ENCODE measurements at places on chromosomes 2 and 18.

DNA sequence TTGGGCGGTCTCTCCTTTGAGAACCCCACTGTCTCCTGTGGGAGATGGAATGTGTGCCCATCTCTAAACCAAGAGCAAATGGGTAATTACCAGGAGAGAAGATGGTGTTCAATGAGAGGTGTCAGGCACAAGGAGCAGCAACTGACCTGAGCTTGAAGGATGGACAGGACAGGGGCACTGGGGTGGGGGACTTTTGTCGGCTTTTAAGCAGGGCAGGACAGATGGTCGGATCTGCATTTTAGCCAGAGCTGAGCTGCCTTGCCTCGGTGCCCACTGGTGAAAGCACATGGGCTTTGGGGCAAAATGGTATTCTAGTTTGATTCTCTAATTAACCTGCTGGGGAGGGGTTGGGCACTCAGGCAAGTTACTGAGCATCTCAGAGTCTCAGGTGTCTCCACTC lies 98.0 kb downstream of the INHBB start:
- DNase-seq = no peak

- DNase-seq = no peak
These were observed 40.5 kb downstream of the INO80C start for GRCh38 chr18:35457140-35457704.

GRCh38 chr2:43333101-43333655 lies 106.8 kb upstream of the ZFP36L2 start:
- no peak for DNase-seq

- no peak for DNase-seq
These were observed 1530.9 kb upstream of the LRRTM1 start for GRCh38 chr2:81835321-81836000.

DNA sequence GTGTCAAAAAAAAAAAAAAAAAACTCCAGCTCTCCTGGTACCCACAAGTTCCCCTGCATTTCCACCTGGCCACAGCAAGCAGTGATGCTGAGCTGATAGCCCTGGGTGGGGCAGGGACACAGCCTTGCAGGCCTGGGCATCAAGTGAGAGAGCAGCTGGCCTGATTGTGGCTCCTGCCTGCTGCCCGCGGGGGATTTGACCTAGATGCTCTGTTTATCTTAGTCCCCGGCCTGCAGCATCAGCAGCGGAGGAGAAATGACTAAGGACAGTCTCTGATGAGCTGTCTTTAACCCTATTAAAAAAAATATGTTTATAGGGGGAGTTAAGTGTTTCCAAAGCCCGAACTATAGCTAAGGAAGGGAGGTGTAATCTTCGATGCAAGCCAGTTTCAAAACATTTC lies 102.6 kb downstream of the MTCL1 start:
- DNase-seq = no peak

- no peak for DNase-seq
These were observed 756.0 kb upstream of the ACVR2A start for GRCh38 chr2:147088871-147089270.

- DNase-seq = peak; percentile 54
These were observed 4.4 kb downstream of the C2orf92 start for GRCh38 chr2:97673915-97674283.

- DNase-seq = no peak
These were observed 374.3 kb upstream of the MC4R start for GRCh38 chr18:60746919-60747318.

- no peak for DNase-seq
These were observed 38.3 kb upstream of the RAPGEF4 start for GRCh38 chr2:172697296-172697695.

GRCh38 chr2:3043726-3044125 lies 333.9 kb downstream of the EIPR1 start:
- DNase-seq = no peak

- no peak for DNase-seq
These were observed 304.0 kb upstream of the MYT1L start for GRCh38 chr2:2635025-2635528.

- peak; percentile 51 for DNase-seq
These were observed 678.4 kb downstream of the ERBB4 start for GRCh38 chr2:211860224-211860623.

DNA sequence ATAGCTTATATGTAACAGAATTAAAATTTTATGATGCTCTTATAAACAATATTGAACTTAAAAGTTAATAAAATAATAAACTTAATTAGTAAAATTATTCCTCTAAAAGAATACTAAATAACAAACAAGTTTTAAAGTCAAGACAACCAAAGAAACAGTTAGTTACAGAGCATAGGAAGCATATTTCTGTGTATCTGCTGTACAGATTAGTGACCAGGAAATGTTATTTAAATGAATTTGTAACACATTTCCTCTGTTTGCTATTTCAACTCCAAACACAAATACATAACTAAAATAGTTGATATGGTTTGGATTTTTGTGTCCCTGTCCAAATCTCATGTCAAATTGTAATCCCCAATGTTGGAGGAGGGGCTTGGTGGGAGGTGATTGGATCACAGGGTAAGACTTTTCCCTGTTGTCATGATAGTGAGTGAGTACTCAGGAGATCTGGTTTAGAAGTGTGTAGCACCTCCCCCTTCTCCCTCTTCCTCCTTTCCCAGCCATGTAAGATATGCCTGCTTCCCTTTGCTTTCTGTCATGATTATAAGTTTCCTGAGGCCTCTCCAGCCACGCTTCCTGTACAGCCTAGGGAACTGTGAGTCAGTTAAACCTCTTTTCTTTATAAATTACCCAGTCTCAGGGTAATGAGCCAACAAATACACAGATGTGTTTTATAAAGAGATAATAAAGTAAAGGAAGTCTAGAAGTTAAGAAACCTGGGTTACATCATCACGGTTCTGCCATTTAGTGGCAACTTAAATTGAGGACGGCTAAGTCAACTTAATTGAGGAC lies 51.8 kb downstream of the ROCK2 start:
- no peak for DNase-seq

GRCh38 chr2:69645031-69645431 lies 1.5 kb upstream of the AAK1 start:
- no peak for DNase-seq

DNA sequence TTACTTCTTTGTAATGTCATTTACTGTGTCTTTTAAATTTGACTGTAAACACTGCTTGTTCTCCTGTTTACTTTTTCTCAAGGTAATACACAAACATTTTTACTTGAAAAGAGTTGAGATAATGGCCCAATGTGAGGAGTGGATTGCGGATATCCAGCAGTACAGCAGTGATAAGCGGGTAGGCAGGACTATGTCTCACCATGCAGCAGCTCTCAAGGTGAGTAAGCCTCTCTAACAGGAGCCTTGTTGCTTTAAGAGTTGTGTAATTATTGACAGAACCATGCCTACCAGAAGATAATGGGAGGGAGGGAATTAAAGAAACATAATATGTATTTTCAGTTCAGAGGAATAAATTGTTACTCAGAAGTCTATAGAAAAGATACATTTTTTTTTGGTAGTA lies 16.5 kb upstream of the TTC27 start:
- DNase-seq = no peak
